Neural progenitor cell (in vitro differentiated cells): ENCODE measurements at places on chromosomes 11 and 22. TPM values are rescaled to one million over a fixed set of nuclear protein-coding genes. Genes with fewer than 3 reads are reported as not detected.

DNAL4 gene
- 10.7 and 24.3 TPM in 2 replicates for total RNA-seq

PHF21B gene
- total RNA-seq, result 6.7 and 22.6 TPM in 2 replicates

NCAPH2 gene
- 41.2 and 64.4 TPM in 2 replicates for total RNA-seq

DNA sequence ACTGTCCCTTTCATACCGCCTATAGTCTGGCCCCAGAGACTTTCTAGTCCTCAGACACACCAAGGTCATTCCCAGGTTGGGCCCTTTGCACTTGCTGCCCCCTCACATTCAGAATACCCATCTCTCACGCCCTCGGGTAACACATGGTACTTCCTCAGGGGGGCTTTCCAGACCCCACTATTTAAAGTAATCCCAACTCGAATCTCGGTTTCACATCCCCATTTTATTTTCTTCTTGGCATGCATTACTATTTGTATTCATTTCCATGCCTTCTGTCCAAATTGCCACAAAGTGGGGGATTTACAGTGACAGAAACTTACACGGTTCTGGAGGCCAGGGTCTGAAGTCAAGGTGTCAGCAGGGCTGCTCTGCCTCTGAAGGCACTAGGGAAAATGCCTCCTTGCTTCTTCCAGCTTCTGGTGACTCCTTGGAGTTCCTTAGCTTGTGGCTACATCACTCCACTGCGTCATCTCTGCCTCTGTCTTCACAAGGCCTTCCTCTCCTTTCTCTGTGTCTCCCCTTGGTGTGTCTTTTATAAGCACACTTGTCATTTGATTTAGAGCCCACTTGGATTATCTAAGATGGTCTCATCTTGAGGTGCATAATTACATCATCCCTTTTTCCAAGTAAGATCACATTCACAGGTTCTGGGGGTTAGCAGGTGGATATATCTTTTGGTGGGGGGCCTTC is 15.1 kb downstream of the RCN1 start:
- peaks cover 6% of the 10 kb centered on the region for H3K4me1 ChIP-seq
- no peak overlapping the region for H3K4me3 ChIP-seq
- no peak for DNase-seq
- H3K27me3 ChIP-seq, result no peaks in the 10 kb centered on the region
- H3K27ac ChIP-seq, result peak overlapping the region; percentile 56
- H3K36me3 ChIP-seq, result peaks cover 10% of the 10 kb centered on the region

DNA sequence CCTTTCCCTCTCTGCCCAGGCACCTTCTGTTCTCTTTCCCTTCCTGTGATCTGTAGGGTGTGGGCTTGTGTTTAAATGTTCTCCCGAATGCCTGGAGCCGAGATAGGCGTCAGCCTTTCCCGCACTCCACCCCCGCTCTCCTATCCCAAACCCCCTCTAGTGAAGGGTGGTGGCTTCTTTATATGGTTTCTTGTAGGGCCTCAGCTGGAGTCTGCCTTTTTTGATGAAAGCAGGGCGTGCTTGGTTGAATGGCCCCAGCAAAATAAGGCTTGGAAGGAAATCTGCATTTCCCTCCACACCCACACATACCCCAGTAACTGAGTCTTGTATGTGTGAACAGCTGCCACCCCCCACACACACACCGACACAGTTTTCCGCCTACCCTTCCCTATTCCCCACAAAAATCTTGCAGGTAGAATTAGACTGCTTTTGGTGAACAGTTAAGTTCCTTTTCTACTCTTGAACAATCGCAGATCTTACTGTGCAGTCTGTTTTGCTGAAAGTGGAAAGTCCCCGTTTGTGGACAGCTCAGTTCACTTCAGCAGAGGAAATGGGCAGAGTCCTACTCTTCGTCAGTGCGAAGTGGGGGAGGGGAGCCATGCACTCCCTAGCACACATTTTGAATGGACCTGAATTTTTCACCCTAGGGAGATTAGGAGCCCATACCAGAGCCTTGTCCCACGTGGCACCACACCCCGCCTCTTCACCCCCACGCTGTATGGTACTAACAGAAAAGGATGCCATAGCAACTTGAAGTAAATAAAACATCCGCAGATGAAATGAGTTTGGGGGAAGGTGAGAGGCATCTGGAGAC is 25.5 kb upstream of the GRK2 start:
- H3K36me3 ChIP-seq, result peaks cover 15% of the 10 kb centered on the region
- no peaks in the 10 kb centered on the region for H3K27me3 ChIP-seq
- H3K27ac ChIP-seq, result peak overlapping the region; percentile 93
- H3K4me3 ChIP-seq, result peak overlapping the region; percentile 75
- DNase-seq, result peak; percentile 68
- H3K4me1 ChIP-seq, result peaks cover 36% of the 10 kb centered on the region
